ENCODE measurements at places on chromosomes 6 and 20. TPM values are rescaled to one million over a fixed set of nuclear protein-coding genes. Genes with fewer than 3 reads are reported as not detected.
A peak's percentile ranks its signal among the peaks of the same experiment; 100 is the strongest.

- peak; percentile 22 for DNase-seq
Observed at GRCh38 chr6:10528158-10528981, 7.2 kb downstream of the GCNT2 start.

- no peak for DNase-seq
Observed at GRCh38 chr6:71979911-71980310, 93.6 kb downstream of the RIMS1 start.

- DNase-seq = no peak
Observed at GRCh38 chr6:165662749-165663376, at the start of gene PDE10A. Gene PDE10A (minus strand): TSS chr6:165663241. CDS start chr6:165662811, 430 bp downstream.

DNA sequence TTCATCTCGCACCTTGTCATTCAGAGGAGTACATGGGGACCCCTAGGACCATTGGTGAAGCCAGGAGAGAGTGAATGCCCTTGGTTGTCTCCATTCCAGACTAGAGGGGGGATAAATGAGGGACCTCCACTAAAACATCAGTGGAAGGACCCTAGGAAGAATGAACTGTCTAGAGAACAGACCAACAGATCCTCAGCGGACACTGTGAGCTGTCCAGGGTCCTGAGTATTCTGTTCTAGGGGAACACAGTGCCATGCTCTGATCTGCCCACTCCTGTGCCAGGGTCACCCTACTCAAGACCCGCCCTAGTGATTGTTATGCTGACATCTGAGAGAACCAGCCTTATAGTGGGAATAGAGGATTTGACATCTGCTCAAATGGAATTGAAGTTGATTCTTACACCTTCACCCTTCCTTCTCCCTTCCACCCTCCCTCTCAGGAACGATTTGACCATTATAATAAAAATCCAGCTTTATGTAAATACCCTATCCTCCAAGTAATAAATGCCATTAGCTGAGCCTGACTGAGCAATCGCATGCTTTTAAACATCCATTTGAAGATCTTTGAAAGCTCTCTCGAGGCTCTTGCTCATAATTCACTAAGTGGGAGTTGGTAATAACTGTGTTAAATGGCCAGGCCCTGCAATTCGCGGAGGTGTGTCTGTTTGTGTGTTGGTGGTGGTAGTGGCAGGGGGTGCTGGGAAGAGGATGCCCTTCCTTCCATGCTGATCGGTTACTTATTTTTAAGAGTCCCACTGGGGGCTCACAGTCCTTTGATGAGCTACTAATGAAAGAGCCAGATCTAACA, 43.6 kb upstream of the SLC32A1 start:
- no peak for DNase-seq

- DNase-seq = no peak
Observed at GRCh38 chr6:107956586-107957307, 1.3 kb downstream of the SEC63 start.

DNA sequence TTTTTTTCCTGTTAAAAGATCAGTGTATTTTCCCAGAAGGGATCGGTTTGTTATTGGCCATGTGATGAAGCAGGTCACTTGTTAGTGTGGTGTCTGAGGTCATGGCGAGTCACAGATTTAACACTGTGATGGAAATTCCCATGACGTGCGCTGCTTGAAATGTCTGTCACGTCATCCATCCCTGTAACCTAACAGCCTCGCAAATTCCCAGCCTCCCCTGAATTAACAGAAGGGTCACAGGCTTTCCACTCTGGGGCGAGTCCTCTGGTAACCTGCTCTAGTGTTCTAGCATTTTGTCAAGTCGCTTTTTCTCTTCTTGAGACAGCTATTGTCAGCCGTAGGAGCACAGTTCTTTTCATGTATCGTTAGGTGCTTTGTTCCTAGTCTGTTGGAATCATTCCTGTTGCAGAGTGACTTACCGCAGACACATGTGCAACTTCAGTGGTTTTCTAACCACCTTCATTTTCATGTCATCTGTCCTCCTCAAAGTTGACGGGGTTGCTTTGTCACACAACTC, 137.2 kb downstream of the MAP3K4 start:
- DNase-seq = no peak

DNA sequence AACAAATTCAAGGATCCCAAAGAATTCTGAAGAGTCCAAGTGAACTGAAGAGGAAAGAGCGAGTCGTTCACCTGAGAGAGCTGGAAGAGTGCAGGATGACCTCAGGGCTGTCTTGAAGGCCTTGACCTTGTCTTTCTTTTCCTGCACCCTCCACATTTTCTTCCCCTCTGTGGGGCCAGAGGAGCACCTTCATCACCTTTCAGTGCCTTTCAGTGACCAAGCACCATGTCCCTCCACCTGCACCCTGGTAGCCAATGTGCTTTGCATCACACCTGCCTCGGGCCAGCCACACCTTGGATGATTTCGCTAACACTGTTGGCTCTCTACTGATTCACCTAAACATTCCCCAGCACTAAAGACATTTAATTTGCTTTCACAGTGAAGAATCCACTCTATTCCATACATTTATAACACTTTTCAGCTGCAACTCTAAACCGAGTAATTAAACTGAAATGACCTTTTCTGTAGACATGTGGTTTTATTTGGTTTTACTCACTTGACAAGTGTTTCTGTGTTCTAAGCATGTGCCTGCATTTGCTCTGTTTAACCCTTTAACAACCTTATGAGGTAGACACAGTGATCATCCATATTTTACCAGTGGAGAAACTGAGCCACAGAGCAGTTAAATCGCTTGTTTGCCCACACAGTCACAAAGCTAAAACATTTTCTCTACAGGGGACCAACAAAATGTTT, 121.3 kb upstream of the CST7 start:
- no peak for DNase-seq

GRCh38 chr6:143141442-143141841, 80.8 kb downstream of the AIG1 start:
- DNase-seq = no peak

DNA sequence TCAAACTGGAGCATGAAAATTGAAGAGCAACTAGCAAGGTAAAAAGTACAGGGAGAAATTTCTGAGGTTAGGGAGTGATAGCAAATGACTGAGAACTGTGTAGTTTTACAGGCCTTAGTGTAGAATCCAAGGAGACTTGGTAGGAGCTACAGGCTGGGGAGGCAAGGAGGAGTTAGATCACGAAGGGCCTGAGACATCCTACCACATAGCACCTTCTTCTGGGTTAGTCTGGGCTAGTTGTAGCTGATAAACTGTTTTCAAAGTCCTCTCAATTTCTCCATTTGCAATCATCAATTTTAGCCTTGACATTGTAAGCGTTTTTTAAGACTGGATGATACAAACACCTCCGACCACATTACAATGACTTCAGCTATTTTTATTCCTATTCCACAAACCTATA, 209.7 kb downstream of the TMEM200A start:
- DNase-seq = no peak

DNA sequence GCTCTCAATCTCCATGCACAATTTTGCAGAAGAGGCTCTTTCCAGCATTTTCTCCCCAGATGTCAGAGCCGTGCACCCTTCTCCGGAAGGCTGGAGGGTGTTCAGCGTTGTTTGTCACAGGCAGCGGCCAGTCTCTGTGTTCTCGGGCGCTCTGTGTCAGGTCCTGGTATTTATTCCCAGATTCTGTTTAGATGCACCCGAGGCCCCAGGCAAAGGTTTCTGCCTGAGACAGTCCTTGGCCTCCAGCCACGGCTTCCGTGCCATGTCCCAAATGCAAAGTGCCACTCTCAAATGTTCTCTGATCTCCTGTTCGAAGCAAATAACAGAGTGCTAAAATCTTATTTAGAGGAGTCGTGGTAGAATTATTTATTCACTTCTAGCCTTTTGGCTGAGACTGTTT, 140.3 kb upstream of the AGPAT4 start:
- no peak for DNase-seq

- peak; percentile 27 for DNase-seq
Observed at GRCh38 chr6:110878751-110879522, 4.4 kb downstream of the AMD1 start.

GRCh38 chr20:4591975-4592315, 129.8 kb upstream of the PRND start:
- DNase-seq = peak; percentile 20

DNA sequence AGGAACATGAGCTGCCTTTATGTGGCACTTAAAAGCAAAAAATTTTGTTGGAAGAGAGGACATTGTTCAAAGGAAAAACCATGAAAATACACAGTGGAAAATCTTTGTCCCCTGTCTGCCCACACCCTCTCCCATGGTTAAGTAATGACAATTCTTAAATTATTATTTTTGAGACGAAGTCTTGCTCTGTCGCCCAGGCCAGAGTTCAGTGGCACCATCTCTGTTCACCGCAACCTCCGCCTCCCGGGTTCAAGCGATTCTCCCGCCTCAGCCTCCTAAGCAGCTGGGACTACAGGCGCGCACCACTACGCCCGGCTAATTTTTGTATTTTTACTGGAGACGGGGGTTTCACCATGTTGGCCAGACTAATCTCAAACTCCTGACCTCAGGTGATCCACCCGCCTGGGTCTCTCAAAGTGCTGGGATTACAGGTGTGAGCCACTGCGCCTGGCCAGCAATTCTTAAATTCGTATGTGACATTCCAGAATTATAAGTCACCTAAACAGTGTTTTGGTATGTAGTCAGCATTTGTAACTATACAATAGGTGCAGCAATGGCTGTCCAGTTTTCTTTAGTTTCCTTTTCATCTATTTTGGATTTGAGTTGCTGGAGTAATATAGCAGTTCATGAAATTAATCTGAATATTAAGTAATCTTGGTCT, 636 bp upstream of the SSR1 start:
- no peak for DNase-seq

GRCh38 chr20:53331151-53331973, 262.3 kb downstream of the ZNF217 start:
- no peak for DNase-seq

DNA sequence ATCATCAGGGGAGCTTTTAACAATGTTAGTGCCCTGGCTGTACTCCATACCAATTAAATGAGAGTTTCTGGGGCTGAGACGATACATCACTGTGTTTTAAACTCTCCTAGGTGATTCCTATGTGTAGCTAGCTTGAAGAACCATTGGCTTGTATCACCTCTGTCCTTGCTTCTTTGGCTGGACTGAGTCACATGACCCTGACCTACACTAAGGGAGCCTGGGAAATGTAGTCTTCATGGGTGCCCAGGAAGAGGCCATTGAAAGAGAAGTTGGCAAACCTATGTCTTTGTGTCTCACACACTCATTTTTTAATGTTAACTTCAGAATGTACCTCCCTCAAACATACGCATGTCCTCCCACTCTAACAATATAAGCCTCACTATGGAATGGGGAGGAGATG, 506.6 kb downstream of the DHX35 start:
- DNase-seq = no peak

DNA sequence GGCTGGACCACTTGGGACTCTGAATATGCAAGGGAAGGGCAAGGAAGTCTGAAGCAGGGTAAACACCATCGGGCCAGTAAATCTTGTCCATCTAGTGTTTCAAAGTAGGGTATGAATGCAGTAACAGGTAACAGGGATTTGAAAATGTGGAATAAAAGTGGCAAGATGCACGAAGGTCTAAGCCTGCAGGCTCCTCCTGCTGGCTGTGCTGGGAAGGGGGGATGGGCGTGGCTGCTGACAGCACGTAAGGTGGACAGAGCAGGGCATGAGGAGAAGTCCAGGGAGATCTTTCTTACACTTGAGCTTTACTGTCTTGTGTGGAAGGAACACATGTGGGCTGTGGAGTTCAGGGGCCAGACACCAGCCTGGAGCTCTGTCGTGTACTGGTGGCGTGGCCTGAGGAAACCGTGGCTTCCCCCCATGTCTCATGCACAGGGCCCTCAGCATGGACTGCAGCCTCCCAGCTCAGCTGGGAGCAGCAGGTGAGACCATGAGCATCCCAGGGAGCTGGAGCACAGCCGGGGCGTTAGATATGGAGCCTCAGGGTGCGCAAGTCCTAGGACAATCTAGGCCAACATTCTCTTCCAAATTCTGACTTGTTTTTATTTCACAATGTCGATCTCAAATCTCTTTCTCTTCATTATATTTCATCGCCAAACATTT, 84.5 kb downstream of the SLC22A23 start:
- no peak for DNase-seq

GRCh38 chr6:18165751-18166150, 10.5 kb downstream of the KDM1B start:
- DNase-seq = no peak

GRCh38 chr20:43545837-43546578, 12.8 kb upstream of the SGK2 start:
- DNase-seq = no peak

DNA sequence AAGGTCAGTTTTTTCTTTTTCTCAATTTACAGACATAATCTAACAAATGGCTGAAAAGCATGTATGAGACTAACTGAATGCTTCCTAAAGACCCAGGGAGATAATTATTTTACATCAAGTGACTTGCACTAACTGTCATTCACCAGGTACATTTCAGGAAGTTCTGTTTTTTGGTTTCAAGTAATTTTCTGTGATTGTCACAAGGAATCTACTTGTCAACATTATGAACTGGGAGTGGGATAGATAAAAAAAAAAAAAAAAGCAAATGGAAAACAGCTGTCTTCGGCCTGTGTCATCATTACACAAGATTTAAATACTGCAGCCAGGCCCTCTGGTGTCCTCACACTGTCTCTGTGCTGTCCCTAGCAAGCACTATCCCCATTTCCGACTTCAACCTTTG, 379.0 kb upstream of the HTR1E start:
- no peak for DNase-seq

Gene MYLK2
- 0.51 TPM for total RNA-seq

Gene NKAIN4
- total RNA-seq = not detected

Gene CYP24A1
- not detected for total RNA-seq

Gene PPP1R3G
- total RNA-seq = 0.16 TPM

Gene TRDN
- not detected for total RNA-seq

Gene B3GALT4
- total RNA-seq = 5.1 TPM

Gene CSTF1
- total RNA-seq = 51.2 TPM

Gene TFAP2A
- 0.23 TPM for total RNA-seq

Gene BTN1A1
- total RNA-seq = not detected

Gene MCHR2
- not detected for total RNA-seq

Gene CLPSL1
- not detected for total RNA-seq

Gene TFAP2C
- total RNA-seq = not detected

Gene LINC00237
- not detected for total RNA-seq

Gene HSPA1L
- 2.1 TPM for total RNA-seq

Gene ERVFRD-1
- total RNA-seq = not detected

Gene HNF4A
- not detected for total RNA-seq

Gene SLC17A9
- 21.4 TPM for total RNA-seq

Gene POPDC3
- not detected for total RNA-seq

Gene CPXM1
- total RNA-seq = 1.5 TPM

Gene ZNF165
- total RNA-seq = 0.34 TPM
